ENCODE measurements at places on chromosomes 7 and 10. TPM values are rescaled to one million over a fixed set of nuclear protein-coding genes. Genes with fewer than 3 reads are reported as not detected.

SYT15 gene
- 0.64 TPM for total RNA-seq

CLDN4 gene
- 0.86 TPM for total RNA-seq

CTAGE4 gene
- total RNA-seq = 0.43 TPM

CRTAC1 gene
- total RNA-seq = not detected

PTCD1 gene
- total RNA-seq = 8.2 TPM

GALNT17 gene
- total RNA-seq = not detected

TCAF2 gene
- total RNA-seq = 0.64 TPM

SRPK2 gene
- 64.7 TPM for total RNA-seq

KCND2 gene
- 16.1 TPM for total RNA-seq

PHKG1 gene
- total RNA-seq = 0.43 TPM

MACROH2A2 gene
- total RNA-seq = 3.9 TPM

SPDYE8 gene
- not detected for total RNA-seq

FIGNL1 gene
- 20.3 TPM for total RNA-seq

GIMAP2 gene
- 2.6 TPM for total RNA-seq

OR9A2 gene
- total RNA-seq = not detected

CALCR gene
- total RNA-seq = under 0.01 TPM

PAPOLB gene
- not detected for total RNA-seq

LAMB1 gene
- 438 TPM for total RNA-seq

FGFBP3 gene
- total RNA-seq = 0.97 TPM

CNTNAP2 gene
- total RNA-seq = not detected

CARD11 gene
- under 0.01 TPM for total RNA-seq

SNCG gene
- total RNA-seq = 3.5 TPM

CYP2C19 gene
- total RNA-seq = not detected

Measured in fibroblast of villous mesenchyme (primary cell).